SW480 (cell line): ENCODE measurements at places on chromosomes 3 and 15.

- DNase-seq: no peak
These were observed 1078.4 kb downstream of the ROBO1 start for GRCh38 chr3:78689378-78689777.

DNA sequence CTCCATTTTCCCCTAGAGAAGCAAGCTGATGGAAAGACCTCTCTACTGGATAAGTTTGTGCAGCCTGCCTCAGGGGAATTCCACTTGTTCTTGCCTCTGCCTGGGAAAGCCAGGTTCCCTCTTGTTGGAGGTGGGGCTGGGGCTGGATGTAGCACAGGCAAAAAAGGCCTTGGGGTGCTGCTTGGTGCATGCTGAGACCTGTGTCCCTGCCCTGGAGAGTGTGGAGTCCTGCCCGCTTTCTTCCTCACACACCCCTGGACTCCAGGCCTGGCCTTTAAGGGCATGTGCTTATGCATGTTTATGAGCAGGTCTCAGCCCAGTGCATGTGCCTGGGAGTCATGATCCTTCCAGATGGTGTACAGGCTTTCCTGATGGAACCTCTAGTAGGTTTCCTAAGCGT lies 23.5 kb upstream of the JMJD7 start:
- DNase-seq: no peak

DNA sequence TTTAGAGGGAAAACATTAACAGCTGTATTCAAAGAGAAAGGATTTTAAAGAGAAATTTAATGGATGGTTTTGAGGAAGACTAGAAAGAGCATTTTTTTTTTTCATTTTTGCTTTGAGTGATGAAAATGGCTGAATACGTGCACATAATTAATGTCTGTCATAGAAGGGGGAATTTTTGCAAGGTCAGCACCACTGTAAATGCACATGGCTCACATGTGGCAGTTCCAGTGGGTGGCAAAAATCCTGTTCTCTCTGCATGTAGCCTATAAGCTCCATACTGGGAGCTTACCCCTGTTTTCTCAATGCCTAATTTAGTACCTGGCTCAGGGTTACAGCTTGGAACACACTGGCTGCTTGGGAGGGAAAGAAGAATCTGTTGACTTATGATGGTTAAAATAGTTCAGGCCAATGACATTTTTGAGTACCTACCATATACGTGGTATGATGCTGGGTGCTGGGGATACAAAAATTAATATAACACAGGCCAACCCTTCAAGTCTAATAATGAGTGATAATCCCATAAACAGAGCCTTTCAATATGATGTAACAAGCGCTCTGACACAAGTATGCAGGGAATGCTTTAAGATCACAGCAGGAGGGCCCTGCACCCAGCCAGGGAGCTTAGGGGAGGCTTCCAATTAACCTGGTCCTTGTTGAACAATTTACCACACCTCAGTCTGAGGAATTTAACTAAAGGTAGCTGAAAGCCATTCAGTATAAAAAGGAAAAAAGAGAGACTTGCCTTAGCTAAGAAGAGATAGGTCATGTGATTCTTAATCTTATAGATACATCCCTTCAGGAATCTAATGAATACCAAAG lies 33.0 kb downstream of the HSPBAP1 start:
- DNase-seq: no peak

DNA sequence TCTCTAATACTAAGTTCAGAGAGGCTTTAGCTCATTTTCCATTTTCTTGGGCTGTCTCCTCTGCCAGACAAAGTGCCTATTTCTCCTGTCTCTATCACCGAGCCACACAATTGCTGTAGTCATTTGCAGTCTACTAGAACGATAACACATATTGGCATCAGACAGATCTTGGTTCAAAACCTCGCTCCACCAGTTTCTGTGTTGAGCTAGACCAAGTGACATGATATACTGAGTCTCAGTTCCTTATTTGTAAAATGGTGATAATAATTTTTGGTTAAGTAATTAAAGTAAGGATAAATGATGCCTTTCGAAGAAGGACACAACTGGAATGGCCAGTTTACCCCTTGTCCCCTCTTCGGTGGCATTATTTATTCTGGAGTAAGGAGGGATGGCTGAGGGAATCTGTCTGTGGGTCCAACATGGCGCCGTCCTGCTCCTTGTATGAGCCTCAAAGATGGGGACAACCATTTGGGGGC lies 398 bp upstream of the RAB7A start:
- no peak for DNase-seq

DNA sequence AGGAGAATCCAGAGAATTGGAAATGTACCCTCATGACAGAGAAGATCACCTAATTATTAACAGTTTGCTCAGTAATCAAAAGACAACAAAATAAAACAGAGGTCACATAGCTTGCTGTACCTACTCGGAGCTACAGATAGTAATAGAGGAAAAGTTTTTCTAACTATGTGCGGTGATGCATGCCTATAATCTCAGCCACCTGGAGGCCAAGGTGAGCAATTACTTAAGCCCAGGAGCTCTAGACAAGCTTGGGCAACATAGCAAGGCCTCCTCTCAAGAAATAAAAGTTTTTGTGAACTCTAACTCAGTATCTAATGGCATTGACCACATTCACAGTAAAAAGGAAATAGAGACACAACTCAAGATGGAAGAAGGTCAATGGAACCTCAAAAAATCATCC lies 243.6 kb downstream of the ATP8B4 start:
- no peak for DNase-seq

DNA sequence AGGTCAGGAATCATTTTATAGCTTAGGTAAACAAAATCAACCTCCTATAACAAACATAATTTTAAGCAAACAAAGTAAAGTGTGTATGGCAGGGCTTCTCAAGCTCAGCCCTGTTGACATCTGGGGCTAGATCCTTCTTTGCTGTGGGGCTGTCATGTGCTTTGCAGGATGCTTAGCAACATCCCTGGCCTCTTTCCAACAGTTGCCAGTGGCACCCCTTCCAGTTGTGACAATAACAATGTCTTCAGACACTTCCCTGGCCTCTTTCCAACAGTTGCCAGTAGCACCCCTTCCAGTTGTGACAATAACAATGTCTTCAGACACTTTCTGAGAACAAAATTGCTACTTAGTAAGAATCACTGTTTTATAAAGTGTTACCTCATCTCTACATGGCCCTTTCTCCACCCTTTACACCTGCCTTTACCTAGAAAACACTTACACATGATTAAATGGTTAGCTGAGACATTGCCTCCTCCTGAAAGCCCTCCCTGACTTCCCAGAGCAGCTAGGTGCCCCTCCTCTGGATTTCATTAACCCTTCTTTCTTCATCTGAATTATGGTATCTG lies 194.0 kb upstream of the LMCD1 start:
- DNase-seq: no peak

DNA sequence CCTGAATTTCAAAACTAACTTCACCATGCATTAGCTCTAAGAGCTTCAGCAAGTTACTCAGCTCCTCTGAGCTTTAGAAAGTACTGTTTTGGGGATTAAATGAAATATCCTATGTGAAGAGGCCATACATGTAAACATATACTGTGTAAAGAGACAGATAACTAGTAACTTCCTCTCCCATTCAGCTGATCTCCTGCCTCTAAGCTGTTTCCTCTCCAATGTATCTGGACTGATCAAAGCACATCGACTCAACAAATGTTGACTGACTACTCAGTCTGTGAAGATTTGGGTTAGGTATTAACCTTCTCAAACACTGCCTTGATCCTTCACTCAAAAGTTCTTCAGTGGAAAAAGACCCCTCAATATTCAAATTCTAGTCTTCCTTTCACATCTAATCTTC lies 82.0 kb downstream of the BOC start:
- DNase-seq: no peak

GRCh38 chr15:65551183-65551582 lies 20.9 kb downstream of the HACD3 start:
- no peak for DNase-seq

DNA sequence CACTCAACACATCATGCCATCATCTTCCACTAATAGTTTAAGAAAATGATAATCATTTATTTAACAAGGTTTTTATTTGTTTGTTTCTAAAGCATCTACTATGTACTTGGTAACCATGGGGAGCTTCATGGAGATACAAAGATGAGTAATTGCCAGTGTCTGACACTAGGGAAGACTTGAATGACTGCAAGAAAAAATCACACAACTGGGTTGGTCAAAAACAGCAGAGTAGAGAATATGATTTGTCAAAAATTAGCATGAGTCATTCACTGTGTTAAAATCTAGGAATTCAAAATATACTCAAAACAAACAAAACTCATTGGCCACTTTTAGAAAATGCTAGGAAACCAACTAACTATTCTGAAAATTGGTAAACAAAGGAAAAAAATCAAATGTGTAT lies 6.3 kb downstream of the BNC1 start:
- no peak for DNase-seq

DNA sequence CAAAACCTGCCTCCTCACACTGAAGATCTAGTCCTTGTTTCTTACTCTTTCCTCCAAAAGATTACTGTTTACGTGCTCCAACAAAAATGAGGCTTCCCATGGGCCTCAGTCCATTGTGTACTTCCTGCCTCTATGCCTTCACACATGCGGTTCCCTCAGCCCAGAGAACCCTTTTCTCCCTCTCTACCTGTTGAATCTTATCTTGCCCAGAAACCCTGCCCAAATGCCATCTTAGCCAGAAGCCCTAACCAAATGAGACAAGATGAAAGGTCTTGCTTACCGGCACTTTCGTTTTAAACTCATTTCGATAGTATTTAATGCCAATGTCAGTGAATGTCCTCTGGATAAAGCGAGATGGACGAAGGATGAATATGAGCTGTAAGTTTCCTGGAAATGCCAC lies 85.5 kb downstream of the B3GNT5 start:
- no peak for DNase-seq

- DNase-seq: peak; percentile 8
These were observed 61.2 kb downstream of the THBS1 start for GRCh38 chr15:39642011-39642640.
